SIG-M5 (cell line): ENCODE measurements at places on chromosomes 3 and 15.

DNA sequence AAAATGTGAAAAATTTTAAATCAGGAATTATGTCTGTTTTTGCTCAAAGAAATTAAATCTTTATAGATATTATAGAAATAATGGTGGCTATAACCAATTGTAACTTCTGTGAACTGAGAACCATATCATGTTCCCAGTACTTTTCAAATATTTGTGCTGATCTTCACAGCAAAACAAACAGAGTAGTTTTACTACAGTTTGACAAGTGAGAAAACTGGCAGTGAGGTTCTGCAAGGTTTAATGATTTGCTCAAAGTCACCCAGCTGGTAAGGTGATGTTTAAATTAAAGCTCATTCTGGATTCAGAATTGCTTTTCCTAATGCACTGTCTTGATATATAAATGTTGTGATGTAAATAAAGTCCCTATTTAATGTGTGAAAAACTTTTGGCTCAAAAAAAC is 22.0 kb upstream of the SPTSSB start:
- no peak for DNase-seq

DNA sequence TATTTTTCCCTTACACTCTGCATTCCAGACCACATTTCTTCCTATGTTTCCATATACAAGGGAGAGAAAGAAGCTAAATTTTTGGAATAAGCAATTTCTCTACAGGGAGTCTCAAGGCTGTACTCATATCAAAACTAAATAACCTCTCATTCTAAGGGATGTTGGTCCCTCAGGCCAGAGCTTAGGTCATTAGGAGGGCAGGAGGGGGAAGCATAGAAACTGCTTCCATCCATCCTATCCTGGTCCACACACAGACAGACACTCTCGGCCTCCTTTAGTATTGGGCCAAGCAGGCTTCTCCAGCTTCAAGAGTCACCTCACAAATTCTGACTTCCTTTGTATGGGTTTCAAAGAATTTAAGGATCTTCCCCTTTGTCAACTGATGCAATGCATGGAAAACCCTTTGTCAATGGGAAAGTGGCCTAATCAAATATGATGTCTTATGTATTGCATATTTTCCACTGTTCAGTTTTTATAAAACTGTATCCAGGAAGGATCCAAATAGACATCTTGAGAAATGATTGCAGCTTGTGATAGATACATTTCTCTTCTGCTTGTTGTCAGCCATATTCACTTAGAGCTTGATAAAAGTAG is 140.7 kb upstream of the RARB start:
- no peak for DNase-seq

DNA sequence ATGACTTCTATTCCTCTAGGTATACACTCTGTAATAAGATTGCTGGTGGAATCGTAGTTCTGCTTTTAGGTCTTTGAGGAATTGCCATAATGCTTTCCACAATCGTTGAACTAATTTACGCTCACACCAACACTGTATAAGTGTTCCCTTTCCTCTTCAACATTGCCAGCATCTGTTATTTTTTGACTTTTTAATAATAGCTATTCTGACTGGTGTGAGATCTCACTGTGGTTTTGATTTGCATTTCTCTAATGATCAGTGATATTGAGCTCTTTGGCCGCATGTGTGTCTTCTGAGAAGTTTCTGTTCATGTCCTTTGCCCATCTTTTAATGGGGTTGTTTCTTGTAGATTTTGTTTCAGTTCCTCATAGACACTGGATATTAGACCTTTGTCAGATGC is 12.8 kb downstream of the NXPE3 start:
- no peak for DNase-seq

- DNase-seq: no peak
Measured at GRCh38 chr3:127914584-127914983, 448 bp upstream of the KBTBD12 start.

- DNase-seq: no peak
Measured at GRCh38 chr15:29433507-29434248, 164.1 kb upstream of the NSMCE3 start.

- no peak for DNase-seq
Measured at GRCh38 chr3:181913254-181913653, 201.5 kb downstream of the SOX2 start.

DNA sequence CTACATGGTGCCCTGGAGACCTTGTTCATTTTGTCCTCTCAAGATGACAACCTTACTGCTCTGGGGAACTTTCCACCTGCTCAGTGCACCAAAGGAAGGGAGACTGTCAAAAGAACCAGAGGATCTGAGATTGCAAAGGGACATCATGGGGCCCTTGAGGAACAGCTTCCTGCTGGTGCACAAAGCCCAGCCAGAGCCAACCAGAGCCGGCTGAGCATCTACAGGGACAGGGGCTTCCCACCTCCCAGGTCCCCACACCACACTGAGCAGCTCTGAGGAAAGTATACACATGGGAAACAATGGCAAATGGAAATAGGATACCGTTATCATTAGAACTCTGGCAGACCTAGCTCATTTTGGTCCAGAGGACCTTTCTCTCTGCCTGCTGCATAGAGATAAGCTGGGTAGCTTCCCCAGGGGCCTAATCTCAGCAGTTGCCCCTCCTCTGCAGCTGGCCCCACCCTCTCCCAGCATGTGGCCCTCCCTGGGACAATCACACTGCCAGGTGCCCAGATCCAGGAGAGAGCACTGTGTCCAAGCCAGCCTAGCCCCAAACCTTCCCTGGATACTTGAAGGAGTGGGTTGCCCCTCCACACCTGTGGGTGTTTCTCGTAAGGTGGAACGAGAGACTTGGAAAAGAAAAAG is 123.4 kb upstream of the PRR20G start:
- DNase-seq: no peak

DNA sequence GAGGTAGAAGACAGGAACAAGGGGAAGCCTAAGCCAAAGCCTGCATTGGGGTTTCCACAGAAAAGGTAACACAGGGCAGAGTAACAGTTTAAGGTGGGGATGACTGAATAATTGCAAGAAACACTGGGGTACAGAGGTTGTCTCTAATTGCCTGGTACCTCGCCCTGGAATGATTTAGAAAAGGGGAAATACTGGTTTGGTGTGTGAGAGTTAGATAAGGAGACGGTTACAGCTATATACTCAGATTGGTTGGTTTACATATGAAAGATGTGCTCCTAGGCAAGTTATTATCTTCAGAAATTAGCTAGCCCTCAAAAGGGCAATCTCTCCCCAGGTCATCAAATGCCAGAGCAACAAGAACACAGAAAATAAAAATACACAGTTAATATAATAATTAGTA is 58.8 kb downstream of the SMARCC1 start:
- DNase-seq: no peak

GRCh38 chr15:49168016-49168415 is 2.0 kb upstream of the GALK2 start:
- no peak for DNase-seq

DNA sequence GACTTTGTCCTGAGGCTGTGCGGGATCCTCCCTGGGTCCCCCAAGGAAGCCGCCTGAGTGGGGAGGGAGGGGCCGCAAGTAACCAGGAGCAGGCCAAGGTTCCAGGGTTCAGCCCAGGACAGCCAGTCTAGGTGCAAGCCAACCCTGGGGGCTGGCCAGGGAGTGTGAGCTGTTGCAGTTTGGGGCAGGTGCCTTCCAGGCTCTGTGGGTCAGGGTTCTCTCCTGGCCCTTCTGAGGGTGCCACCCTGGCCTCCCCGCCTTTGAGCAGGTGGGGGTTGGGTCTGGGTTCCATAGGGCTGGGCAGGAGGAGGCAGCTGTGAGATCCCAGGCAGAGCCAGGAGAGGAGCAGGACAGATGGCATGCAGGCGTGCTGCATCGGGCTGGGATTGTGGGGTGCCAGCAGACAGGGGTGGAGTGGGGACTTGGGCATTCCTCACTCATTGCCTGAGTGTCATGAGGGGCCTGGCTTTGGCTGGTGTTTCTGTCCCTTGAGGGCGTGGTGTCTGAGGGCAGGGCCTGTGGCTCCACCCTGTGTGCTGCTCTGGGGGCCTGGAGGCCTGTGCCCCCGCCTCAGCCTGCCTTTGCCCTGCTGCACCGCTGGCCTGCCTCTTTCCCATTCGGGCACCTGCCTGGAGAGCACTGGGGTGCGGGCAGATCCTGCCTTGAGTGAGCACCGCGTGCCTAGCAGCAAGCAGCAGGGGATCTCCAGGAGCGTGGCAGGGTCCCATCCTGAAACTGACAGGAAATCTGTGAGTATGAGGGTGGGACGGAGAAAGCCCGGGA is 18.4 kb downstream of the KLF13 start:
- DNase-seq: no peak

DNA sequence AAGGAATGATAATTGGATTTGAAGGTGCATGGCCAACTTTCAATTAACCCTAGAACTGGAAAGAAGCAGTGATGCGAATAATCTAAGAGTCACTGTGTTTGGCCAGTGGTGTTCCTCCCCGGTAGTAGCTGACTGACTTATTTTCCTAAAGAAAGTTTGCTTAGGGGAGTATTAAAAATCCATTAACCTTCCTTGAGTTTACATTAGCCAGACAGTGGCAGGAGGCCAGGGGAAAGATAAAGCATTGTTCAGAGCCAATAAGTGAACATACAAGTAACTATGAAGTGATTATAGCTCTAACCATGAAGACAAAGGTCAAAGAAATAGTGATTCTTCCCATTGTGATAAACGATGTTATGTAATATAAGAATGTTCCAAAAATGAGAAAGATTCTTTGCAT is 8.9 kb upstream of the TMEM202 start:
- no peak for DNase-seq

DNA sequence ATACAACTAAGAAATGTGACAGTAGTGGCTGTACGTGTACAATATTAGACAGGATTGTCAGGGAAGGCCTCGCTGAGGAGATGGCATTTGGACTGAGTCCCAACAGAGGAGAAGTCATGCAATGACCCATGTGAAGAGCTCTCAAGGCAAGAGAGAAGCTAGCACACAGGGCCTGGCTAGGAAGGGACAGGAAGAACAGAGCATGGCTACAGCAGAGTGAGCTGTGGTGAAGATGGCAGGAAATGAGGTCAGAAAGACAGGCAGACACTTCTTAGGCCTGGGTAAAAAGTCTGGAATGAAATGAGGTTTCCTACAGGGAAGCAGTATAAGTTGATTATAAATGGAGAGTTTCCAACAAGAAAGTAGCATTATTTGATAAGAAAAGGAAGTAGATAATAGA is 33.2 kb upstream of the LEKR1 start:
- DNase-seq: no peak

- no peak for DNase-seq
Measured at GRCh38 chr15:74010929-74011540, 16.5 kb downstream of the PML start.

- peak; percentile 65 for DNase-seq
Measured at GRCh38 chr15:41730543-41730942, 43.7 kb upstream of the MAPKBP1 start.

DNA sequence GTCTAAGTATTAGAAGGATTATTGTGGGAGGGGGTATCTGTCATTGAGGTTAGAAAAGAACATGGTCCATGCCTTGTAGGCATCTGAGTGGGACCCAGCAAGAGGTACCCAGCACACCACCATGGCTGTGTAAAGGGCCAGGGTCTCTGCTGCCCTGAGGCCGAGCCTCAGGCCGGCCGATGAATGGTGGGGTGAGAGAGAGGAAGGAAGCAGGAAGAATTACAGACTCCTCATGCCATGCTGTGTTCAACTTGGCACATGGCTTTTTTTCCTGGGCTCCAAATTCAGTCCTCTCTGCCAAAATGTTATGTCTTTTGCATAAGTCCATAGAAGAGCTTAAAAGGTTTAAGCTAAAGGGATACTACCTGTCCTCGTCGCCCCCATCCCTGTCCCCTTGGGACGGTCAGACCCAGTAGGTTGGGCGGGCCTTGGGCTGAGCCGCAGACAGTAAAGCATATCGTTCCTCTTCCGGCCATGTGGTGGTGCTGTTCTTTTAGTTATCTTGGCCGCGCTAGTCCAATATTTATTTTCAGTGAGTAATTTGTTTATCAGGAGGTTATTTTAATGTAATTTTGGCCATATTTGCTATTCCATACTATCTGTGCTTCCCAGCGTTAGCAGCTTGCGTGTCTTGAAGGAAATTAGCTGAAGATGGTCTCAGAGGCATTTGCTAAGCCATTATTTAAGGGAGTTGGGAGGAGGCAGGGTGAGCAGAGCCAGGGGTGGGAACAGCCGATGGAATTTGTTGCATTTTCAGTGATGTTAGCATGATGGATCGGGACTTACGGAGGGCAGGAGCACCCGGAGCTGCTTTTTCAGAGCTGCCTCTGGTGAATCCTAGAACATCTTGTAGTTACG is 152.4 kb downstream of the AGBL1 start:
- DNase-seq: no peak

DNA sequence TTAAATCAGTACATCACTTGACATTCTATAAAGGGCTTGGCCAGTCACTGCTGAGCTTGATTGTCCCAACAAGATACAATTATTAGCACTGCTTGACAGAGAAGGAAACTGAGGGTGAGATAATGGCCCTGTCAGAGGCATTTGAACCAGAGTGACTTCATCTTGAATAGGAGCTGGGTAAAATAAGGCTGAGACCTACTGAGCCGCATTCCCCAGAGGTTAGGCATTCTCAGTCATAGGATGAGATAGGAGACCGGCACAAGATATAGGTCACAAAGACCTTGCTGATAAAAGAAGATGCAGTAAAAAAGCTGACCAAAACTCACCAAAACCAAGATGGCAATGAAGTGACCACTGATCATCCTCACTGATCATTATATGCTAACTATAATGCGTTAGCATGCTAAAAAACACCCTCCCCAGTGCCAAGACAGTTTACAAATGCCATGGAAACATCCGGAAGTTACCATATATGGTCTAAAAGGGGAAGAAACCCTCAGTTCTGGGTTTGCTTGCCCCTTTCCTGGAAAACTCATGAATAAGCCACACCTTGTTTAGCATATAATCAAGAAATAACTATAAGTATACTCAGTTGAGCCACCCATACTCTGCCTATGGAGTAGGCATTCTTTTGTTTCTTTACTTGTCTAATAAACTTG is 239.1 kb upstream of the SETMAR start:
- no peak for DNase-seq

DNA sequence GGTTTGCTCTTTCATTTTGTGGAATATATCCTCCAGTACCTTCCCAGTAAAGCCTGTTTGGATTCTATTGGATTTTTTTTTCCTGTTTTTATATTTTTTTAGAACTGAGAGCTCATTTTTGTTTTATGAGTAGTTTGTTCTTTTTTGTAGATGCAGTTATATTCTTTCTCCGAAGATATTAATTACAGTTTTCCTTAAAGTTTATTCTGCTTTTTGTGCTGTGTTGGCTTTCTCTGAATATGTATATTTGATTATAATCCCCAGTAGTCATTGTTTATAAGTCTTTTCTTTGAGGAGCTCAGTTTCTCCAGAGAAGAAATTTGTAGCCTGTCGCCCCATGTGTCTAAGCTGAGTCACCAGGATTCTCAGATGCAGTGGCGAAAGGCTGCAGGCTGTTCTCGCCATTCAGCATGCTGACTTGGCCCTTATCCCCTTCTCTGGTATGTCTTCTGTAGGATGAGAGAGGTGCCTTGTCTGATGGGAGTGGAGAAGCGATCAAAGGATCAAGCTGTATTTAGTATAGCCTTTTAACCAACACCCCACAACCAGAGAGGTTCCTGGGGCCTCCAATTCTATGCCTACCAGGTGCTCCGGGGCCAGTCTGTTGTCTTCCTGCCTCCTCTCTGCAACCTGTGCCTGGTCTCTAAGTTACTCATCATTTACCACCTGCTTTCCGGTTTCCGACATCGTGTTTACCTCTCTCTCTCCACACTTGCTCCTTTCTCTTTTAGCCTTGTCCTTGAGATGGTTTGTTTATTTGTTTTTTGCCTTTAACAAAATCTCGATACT is 31.7 kb upstream of the MFSD1 start:
- DNase-seq: no peak
